NCI-H460 (cell line): ENCODE measurements at places on chromosomes 16 and 17.

DNA sequence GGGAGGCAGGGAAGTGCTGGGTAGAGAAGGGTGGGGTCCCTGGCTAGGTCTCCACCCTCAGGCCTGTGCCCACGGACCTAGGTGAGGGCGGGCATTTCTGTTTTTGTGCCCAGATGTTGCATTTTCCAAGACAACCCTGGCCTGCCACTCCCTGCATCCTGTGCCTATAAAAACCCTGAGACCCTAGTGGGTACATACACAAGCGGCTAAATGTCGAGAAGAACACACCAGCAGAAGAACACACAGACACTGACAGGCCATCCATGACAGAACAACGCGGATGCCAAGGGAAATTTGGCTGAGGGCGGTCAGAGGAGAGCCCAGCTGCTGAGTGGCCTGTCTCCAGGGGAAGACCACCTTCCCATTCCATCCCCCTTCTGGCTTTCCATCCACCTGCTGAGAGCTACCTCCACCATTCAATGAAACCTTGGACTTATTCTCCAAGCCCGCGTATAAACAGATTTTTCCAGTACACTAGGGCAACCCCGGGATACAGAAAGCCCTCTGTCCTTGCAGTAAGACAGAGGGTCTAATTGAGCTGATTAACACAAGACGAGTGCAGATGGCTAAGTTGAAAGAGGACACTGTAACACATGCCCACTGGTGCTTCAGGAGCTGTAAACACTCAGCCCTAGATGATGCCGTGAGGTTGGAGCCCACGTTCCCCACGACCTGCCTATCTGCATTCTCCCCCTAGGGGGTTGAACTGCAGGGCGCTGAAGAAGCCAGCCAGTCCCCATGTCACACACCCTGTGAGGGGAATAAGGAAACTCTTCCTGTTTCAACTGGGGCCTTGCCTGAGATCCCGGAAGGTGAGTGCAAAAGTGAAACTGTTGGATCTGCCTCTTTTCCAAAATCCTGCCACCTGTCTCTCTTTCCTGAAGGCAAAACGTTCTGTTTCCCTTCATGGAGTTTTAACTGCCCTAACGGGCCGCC is 147.2 kb upstream of the COX10 start:
- DNase-seq, result no peak

- DNase-seq, result no peak
These were observed 66.4 kb downstream of the METRNL start for GRCh38 chr17:83145831-83146230.

DNA sequence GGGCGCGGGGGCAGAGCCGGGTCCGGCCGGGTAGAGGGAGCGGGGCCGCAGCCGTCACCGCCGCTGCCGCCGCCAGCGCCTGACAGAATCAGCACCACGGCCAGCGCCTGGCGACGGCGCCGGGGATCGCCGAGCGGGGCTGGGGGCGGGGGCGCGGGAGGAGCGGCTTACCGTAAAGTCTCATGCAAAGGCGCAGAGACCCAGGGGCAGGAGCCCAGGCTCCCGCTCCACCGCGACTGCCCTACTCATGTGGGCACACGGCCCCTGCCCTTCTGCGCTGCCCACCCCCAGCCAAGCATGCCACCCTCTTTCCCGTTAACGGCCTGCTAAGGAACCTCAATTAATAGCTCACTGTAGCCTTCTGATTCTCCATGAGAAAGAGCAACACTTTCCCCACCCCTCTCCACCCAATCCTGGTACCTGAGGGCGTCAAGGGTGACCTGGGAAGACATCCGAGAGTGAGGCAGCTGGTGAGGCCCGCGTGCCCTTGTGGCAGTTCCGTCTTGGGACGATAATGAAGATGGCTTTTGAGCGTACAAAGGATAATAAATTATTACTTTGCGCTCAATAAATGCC is at the start of gene SEZ6:
SEZ6 (minus strand) TSS at position 98 of the 576 bp plus-strand sequence. CDS start 164 bp downstream, outside the sequence.
- peak; percentile 55 for DNase-seq

- DNase-seq, result no peak
These were observed 5.2 kb downstream of the PERCC1 start for GRCh38 chr16:1435921-1436697.

DNA sequence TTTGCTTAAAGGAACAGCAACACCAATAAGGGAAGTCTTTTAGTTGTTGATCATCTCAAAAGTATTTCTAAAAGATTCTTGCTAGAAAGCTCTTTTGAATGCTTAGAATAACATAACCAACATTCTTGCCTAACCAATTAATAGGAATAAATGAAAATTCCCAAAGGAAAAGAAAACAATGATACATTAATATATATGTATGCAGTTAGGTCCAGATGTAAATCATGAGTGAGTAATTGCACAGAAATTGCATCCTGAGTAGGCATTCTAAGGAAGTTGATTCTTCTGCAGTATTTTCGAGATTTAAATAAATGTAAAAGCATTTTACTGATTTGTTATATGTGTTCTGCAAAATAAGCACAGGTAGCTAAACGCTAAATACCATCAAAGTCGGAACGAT is 22.1 kb downstream of the COX10 start:
- no peak for DNase-seq

DNA sequence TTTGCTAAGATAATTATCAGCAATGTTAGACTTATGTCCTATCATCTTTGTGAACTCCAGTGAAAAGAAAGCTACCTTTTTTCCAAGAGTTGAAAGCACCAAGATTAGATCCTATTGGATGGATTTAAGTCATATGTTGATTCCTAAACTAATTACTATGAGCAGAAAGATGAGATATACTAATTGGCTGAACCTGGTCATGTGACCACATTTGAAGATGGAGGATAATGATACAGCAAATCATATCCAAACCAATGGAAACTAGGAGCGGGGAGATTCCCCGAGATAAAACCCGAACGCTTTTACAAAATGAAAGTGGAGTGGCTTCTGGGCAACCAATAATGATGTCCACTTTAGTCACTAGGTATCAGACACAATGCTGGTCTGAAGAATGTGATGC is 1060.2 kb upstream of the EEF2KMT start:
- DNase-seq, result no peak

GRCh38 chr17:51759260-51759659 is 399.3 kb downstream of the CA10 start:
- DNase-seq, result no peak

DNA sequence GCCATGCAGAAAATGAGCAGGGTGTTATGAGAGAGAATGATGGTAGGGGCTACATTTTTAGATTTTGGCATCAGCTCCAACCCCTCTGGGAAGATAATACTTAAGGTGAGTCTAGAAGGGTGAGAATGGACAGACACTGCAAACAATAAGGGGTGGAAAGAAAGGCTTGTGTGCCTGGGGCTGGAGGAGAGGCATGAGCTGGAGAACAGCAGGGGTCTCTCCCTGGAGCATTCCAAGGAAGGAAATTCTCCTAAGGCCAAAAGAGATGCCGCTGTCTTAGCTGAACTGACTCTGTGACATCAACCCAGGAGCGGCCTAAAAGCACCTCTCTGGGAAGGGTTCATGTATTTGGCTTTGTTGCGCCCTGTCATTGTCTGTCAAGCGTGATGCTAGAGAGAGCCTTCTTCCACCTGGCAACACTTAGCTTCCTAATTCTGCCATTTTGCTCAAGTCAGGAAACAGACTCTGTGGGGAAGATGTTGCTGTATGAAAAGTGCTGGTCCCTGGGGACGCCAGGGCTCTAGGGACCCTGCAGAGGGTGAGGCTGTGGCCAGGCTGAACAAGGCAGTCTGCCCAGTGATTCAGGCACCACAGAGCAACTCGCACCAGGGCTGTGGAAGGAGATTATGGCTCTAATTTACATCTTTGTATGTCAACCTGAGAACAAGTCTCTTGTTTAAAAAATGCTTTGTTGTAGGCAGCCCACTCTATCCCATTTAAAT is 225.7 kb downstream of the CBLN1 start:
- DNase-seq, result no peak

DNA sequence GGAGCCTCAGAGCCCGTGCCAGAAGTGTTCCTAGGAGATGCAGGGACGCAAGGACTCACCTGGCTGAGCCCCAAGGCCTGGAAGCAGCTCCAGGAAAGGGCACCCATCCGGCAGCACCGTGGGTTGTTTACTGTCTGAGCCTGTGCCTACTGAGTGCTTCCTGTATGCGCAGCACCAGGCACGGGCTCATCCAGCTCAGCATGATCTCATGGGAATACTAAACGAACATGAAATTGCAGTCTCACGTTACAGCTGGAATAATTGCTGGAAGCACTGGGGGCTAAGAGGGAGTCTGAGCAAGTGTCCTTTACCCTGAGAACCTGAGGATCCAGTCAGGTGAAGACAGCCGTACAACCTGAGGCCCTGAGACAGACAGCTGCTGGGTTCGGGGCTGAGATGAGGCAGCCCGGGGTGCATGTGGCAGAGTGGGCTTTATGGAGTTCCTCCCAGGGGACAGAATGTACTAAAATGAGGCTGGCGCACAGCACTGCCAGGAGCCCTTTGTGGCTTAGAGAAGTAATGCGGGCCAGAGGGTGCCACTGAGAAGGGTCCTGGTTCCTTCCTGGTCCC is 5.4 kb downstream of the CTRL start:
- no peak for DNase-seq
